ENCODE measurements at places on chromosomes 12 and 14.
A peak's percentile ranks its signal among the peaks of the same experiment; 100 is the strongest.

- DNase-seq = no peak
Measured at GRCh38 chr12:100827901-100828520, 33.4 kb downstream of the ANO4 start.

DNA sequence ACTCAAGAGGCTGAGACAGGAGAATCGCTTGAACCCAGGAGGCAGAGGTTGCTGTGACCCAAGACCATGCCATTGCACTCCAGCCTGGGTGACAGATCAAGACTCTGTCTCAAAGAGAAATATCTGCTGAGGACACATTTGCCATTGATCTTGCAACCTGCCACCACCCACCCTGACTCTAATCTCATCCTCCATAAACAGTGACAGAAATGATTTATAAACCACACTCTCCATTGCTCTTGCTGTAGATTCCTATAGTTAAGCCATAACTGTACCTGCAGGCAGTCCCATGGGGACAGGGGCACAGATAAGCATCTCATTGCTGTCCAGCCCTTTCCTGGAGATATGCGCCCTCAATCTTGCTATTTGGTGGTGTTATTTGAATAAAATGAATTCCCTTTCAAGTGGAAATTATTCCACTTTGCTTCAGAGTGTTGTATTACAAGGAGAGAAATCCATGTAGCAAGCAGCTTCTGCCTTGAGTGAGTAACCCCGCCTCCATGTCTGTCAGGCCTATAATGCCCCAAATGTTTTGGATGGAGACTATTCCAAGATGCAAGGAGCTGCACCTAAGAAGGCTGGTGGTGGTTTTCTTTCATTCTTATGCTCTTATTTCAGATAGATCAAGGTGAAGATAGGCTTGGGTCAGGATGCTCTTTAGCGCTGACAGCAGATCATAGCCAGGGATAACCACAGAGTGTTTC, 3.0 kb upstream of the ZDHHC22 start:
- DNase-seq = no peak

- no peak for DNase-seq
Measured at GRCh38 chr12:106235770-106236169, 12.1 kb downstream of the CKAP4 start.

- no peak for DNase-seq
Measured at GRCh38 chr12:132622437-132623071, 4.0 kb downstream of the P2RX2 start.

- DNase-seq = no peak
Measured at GRCh38 chr14:79709573-79709972, 501.7 kb downstream of the DIO2 start.

GRCh38 chr12:86137936-86138335, 118.3 kb downstream of the MGAT4C start:
- DNase-seq = peak; percentile 56

Data from kidney epithelial cell (primary cell).